Dorsolateral prefrontal cortex (tissue), 122 donors: ENCODE measurements at places on chromosomes 3 and 15.
A peak's percentile ranks its signal among the peaks of the same experiment; 100 is the strongest.

DNA sequence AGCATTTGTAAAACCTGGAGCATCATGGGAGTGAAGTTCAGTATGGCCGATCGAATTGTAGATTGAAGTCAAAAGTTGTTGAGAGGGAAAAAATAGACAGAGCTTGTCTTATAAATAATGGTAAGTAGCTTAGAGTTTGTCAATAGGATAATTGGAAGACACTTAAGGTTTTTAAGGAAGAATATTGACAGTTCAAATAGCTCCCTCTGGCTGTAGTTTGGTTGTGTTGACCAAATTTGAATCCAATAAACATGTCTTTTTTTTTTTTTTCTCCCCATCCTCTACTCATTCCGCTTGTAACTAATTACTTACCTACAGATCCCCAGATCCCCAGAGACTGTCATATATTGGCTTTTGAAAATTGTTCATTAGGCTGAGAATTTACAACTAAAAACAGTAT, 677.0 kb downstream of the AGBL1 start:
- no peak for DNase-seq

- no peak for DNase-seq
These were observed 1.4 kb downstream of the MGLL start for GRCh38 chr3:127820826-127821313.

DNA sequence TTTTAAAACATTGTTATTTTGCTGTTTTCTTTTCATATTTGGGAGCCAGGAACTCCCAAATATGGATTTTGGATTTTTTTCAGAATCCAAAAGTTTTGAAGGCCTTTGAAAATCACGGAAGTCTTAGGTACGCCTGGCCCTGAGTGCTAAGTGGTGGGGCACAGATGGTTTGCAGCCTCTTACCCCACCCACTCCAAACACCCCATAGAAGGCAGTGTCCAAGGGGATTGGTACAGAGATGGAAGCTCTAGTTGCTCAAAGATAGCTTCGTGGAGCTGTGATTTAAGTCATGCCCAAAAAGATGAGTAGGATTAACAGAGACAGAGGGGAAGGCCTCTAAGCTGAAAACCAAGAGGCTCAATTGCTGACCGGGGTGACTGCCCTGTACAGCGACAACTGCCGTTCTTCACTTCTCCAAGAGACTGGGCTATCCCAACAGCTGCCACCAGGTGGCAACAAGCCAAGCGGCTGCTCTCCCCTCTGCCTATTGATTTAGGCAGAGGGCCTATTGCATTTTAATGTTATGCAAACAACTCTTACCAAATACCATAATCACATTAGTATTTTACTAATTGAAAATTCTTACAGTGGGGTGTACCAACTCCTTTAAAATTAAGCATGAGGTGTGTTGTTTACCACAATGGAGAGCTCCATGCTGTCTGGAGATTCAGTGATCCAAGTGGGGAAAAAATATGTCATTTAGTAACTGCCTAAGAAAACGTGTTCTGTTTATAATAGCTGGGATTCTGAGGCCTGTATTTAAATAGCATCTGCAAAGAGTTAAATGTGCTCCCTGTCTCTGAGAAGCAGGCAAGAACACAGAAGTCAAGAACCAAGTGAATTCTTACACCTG, 64.0 kb upstream of the C15orf61 start:
- peak; percentile 81 for DNase-seq

DNA sequence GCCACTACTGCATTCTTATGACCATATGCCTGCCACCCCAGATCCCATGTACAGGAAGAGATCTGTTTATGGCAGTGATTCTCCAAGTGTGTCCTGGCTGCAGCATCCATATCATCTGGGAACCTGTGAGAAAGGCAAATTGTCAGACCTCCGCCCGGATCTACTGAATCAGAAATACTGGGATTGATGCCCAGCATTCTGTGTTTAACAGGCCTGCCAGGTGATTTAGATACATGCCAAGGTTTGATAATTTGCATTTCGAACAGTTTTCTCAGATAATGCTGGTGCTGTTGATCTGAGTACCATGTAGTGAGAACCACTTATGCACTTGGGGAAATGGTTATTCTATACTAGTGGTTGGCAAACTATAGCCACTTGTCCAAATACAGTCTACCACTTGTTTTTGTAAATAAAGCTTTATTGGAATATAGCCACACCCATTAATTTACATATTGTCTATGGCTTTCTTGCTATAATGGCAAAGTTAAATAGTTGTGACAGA, 165.4 kb downstream of the SSR3 start:
- DNase-seq: no peak

GRCh38 chr15:60118146-60118545, 114.0 kb downstream of the FOXB1 start:
- DNase-seq: no peak

- no peak for DNase-seq
These were observed 541.1 kb downstream of the MECOM start for GRCh38 chr3:169122416-169122815.

GRCh38 chr3:8709801-8710507, 23.6 kb upstream of the CAV3 start:
- no peak for DNase-seq

DNA sequence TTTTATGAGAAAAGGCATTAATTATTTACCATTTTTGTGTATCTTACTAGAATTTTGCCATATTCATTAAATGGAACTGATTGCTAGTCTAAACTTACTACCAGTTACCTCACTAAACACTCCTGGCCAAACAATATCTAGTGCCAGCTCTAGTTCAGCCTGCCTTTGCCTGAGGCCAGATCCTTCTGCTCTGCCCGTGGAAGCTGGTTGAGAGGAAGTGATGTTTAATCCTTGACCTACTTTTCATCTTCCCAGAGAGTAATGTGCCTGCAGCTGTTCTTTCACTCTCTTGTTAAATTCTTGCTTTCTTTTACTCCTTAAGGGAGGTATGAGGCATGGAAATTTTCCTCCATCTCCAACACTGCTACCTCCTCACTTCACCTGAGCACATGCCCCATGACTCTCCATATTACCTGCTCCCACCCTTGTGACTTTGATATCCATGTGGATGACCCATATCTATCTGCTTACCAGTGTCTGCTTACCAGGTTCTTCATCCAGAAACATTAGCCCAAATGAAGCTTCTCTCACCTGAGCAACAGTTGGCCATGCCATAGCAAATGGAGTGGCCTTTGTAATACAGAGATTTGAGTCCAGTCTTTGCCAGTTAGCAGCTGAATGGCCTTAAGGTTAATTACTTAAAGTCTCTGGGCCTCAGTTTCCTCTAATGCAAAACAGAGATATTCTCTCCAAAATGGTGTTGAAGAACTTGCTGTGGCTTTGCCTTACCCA, 53.4 kb downstream of the UBE2E1 start:
- no peak for DNase-seq

DNA sequence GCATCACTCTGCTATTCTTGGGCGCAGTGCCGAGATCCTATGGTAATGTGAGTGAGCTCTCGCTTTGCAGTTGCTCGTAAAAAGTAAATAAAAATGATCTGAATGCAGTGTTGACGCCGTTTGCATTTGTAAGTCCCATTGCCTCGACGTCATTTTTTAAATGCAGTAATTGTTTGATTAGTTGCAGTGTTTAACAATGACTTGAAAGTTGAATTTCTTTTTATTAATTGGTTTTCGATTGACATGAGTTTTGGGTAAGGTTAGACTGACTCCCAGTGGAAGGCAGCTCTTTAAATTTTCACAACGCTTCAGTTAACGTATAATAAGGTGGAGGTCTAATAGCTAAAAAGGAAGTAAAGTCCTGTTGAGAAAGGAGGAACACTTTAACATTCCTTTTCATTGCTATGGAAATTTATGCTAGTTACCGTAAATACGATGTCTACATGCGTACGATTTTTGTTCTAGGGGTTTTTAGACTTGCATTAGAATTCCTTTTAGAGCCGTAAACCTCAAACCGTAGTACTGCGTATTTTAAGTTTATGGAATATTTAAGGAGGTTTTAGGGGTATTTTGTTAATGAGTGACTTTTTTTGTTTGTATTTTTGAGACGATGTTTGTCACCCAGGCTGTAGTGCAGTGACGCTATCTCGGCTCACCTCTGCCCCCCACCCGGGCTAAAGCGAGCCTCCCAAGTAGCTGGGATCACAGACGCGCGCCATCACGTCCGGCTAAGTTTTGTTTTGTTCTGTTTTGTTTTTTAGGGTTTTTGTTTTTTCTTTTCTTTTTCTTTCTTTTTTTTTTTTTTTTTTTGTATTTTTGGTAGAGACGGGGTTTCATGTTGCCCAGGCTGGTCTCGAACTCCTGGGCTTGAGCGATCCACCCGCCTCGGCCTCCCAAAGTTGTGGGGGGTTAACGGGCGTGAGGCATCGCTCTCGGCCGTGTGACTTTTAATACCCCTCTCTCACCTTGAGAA, 1.4 kb downstream of the MORF4L1 start:
- no peak for DNase-seq

DNA sequence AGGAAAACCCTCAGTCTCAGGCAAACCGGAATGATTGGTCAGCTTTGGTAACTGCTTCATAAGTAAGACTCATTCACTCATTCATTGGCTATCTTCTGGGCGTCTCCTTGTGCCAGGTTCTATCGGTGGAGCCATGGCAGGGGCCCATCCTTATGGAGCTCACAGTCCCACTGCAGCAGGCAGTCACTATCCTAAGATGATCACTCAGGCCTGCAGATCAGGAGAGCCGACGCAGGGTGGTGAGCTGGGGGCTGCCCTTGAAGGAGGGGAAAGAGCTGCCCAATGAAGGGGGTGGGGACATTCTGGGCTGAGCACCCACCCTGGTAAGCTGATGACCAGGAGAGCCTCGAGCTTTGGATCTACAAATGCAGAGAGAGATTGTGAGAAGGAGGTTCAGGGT, 20.5 kb upstream of the FGD5 start:
- DNase-seq: no peak
